ENCODE measurements at places on chromosomes 2 and 18.
A peak's percentile ranks its signal among the peaks of the same experiment; 100 is the strongest.

- no peak for DNase-seq
These were observed 10.4 kb downstream of the TBR1 start for GRCh38 chr2:161426455-161426921.

GRCh38 chr2:222364285-222364895, 60.0 kb upstream of the SGPP2 start:
- peak; percentile 77 for DNase-seq

DNA sequence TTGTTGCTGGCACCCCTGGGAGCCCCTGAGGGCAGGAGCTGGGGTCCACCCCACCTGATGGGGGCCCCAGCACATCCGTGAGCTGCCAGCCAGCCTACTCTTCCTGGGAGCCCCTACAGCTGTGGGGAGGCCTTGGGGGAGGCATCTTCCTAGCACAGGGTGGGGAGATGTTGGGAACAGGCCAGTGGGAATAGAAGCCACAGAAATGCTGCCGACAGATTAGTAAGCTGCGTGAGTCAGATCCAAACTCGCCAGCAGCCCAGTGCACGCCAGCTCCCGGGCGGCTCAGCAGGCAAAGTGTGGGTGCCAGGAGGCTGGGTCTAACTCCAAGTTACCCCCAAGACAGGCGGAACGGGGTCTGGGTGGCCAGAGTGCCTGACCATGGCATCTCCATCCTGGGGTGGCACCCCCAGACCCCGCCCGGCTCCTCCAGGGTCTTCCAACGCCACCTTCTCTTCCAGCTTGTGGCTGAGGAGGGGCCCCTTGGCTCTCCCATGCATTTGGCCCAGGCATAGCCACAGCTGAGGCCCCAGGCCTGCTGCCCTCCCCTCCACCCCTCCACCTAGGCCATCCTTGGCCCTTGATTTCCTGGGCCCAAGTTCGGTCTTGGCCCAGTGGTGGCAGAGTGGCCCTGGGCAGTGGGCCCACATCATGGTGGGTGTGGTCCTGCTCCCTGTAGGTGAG, 15.3 kb downstream of the CROCC2 start:
- DNase-seq, result peak; percentile 94

GRCh38 chr18:64799376-64799775, 650.5 kb upstream of the LINC00305 start:
- DNase-seq, result no peak

DNA sequence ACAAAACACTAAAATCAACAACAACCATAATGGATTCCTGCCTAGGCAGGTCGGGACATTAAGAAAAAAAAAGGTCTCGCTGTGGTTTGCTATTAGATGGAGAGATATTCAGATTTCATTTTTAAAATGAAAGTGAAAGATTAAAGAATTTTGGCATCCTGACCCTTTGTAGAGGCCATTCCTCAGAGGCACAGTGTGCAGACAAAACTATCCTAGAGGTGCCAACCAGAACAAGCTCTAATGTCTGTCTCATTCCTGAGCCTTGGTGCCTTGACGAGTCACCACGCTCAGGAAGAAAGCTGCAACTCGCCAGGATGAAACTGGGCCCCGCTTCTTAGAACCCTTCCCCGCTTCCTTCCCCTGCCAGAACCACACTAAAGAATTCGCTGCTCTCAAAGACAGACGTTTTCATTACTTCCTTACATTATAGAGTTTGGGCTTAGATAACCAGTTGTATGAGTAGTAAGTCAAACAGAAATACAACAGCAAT, 156.0 kb downstream of the TGIF1 start:
- peak; percentile 70 for DNase-seq

DNA sequence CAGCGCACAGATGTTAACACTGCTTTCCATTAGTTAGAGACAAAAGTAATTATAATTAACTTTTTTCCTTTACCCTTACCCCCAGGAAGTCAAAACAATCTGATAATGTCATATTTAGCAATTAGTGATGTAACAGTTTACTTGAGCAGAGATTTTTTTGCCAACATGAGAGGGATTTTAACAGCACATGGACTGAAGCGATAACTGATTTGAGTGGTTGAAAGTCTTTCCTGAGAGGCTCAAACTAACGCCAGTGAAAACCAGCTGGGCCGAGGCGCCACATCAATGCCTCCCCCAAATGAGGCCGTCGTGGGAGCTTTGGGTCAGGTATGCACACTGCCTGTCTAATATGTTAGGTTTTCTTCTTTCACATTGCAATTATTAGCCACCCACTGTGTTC, 469.9 kb upstream of the SMIM21 start:
- no peak for DNase-seq

DNA sequence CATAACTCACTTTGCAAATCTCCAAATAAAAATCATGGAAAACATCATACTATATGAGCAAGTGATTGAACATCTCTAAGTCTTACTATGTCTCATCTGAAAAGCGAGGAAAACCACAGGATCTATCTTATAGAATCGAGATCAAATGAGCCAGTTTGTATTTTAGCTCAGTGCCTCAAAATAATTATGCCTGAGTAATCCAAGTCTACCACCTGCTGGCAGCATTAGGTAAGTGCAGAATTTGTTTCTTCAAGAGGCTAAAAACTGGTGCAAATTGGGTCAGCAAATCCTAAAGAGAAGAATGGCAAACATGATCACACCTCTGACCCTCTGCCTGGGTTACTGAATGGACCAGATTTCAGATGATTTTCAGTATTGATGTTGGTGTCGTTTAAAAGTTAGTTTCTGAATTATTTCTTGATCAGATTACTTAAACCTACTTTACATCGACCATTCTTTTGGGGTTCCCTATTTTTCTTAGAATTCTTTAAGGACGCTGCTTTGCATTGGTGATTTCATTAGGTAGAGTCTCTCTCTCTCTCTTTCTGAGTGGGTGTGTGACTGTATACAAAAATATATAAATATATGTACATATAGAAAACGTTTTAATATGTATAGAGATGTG, 12.7 kb upstream of the FHOD3 start:
- DNase-seq, result peak; percentile 82

GRCh38 chr18:5891184-5891853, 4.0 kb downstream of the TMEM200C start:
- DNase-seq, result no peak

GRCh38 chr2:230958820-230959756, 34.0 kb upstream of the GPR55 start:
- no peak for DNase-seq

All from cardiac fibroblast (primary cell).